Central memory CD4-positive, alpha-beta T cell (primary cell): ENCODE measurements at places on chromosomes 5 and 9.

GRCh38 chr9:110541950-110542349, 37.6 kb downstream of the SVEP1 start:
- DNase-seq: no peak

DNA sequence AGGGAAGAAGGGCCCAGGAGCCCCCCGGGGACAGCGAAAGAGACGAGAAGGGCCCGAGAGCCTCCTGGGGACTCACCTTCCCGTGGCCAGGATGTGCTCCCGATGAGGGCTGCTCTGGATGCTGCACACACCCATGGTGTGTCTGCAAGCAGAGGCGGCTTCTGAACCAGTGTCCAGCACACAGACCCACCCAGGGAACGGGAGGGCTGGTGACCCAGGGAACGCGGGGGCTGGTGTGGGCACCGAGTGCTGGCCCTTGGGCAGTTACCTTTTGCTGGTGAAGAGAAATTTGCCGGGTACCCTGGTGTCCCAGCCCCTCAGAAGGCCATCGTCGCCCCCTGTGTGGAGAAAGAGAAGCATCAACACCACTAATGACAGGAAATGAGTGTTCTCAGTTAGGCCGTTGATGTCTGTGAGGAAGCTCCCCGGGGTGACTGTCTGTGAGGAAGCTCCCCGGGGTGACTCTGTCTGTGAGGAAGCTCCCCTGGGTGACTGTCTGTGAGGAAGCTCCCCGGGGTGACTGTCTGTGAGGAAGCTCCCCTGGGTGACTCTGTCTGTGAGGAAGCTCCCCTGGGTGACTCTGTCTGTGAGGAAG, 13.2 kb downstream of the MRPL41 start:
- no peak for DNase-seq

- DNase-seq: no peak
Observed at GRCh38 chr5:119021149-119021732, 32.9 kb upstream of the DTWD2 start.

- no peak for DNase-seq
Observed at GRCh38 chr9:131776473-131776872, 36.6 kb upstream of the RAPGEF1 start.

- DNase-seq: no peak
Observed at GRCh38 chr5:129745997-129746396, 1.9 kb upstream of the MINAR2 start.

- DNase-seq: no peak
Observed at GRCh38 chr5:140565780-140566095, 1.1 kb downstream of the SLC35A4 start.
